Mesenchymal stem cell (in vitro differentiated cells and primary cell): ENCODE measurements at places on chromosomes 4 and X.

DNA sequence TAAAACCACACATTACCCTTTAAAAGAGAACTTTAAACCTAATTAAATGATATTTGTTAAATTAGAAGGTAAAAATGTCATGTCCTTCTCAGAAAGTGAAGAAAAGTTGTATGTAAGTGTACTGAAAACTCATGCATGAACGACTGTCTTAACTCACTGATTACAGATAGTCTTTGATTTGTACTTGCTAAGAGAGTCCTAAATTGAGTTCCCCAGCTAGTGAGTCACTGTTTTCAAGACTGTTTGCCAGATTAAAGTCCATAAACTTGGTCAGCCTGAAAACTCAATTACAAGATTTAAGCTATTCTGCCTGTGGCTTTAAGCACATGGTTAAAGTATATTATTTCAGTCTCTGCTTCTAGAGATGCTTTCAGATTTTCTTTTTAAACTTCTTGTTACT lies 124.9 kb upstream of the ZCCHC13 start:
- peak; percentile 47 for DNase-seq

DNA sequence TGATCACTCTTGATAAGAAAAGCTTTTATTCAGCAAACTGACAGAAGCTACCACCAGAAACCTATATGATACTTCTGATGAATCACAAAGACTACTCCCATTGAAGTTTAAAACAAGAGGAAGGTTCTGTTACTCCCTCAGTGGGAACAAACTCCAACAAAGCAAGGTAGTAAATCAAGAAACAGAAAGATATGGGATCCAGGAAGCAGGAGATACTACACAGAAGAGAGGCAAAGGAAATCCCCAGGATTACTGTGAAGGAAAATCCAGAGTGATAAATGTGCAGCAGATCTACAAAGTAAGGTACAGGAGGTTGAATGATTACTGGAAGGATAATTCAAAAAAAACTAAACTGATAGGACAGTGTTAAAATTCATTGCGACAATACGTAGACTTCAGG lies 222.4 kb downstream of the HHIP start:
- DNase-seq: no peak

- DNase-seq: no peak
Measured at GRCh38 chr4:6561173-6561516, 13.8 kb upstream of the MAN2B2 start.

- no peak for DNase-seq
Measured at GRCh38 chr4:37431417-37431743, 186.8 kb downstream of the NWD2 start.

- DNase-seq: no peak
Measured at GRCh38 chr4:181105487-181105886, 1137.7 kb upstream of the TENM3 start.

DNA sequence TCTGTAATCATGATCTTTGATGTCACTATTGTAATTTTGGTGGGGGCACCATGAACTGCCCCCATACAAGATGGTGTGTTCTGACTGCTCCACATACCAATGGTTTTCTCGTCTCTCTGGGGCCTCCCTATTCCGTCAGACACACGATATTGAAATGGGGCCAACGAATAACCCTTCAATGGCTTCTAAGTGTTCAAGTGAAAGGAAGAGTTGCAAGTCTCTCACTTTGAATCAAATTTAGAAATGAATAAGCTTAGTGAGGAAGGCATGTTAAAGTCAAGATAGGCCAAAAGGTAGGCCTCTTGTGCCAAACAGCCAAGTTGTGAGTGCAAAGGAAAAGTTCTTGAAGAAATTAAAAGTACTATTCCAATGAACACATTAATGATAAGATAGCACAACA lies 205.4 kb downstream of the SPRY1 start:
- DNase-seq: no peak

DNA sequence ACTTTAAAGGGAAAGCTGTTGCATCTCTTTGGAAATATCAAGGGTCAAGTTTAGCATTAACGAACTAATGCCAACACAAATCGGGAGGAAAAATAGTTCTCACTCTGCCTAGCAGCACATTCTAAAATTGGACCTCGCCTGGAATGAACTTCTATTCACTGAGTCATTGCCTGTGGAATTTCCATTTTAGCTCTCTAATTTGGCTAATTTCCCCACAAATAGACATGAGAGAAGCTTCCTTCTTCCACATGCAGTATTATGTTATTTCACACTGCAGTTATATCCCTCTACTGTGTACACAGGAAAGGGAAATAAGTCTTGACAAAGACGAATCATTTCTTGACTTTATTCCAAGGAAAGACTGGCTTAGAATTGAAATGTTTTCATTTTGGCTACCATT lies 9.3 kb downstream of the ZXDA start:
- DNase-seq: no peak

DNA sequence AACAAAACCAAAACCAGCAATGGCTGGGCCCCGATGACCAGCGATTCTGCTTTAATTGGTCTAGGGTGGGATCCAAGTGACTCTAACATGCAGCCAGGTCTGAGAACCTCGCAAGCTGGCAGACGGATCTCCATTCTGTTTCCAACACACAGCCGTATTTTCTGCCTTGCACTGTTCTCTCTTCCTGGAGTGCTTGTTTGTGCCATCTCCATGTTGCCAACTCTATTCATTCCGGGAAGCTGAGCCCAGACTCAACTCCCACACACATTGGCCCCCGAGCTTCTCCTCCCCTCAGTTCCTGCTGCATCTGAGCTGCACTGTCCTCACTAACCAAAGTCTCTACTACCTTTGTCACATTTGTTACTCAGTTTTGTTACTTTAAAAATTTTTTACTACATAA lies 35.6 kb downstream of the GEMIN8 start:
- DNase-seq: no peak

- DNase-seq: no peak
Measured at GRCh38 chrX:79288733-79289132, 78.4 kb downstream of the ITM2A start.

GRCh38 chrX:45669715-45670340 lies 469.2 kb upstream of the DIPK2B start:
- peak; percentile 0 for DNase-seq

GRCh38 chr4:113524096-113524495 lies 237.4 kb downstream of the CAMK2D start:
- DNase-seq: no peak

DNA sequence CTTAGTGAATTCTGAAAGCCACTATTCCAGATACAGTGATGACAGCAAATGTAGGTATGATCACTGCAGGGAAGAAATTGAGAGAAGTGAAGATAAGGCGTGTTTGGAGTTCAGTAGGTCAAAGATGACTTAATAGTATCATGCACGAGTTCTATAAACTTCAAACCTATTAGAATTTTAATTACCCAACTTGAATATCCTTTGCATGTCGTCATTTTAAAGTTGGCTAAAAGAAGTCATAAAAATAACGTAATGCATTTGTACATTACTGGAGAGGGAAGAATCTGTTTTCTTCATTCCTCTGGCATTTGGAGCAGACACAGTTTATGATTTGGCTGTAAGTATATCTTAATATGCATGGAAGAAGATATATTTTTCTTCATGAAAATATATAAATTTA lies 68.6 kb upstream of the MXRA5 start:
- DNase-seq: no peak
